ENCODE measurements at places on chromosomes 12 and 14.

DNA sequence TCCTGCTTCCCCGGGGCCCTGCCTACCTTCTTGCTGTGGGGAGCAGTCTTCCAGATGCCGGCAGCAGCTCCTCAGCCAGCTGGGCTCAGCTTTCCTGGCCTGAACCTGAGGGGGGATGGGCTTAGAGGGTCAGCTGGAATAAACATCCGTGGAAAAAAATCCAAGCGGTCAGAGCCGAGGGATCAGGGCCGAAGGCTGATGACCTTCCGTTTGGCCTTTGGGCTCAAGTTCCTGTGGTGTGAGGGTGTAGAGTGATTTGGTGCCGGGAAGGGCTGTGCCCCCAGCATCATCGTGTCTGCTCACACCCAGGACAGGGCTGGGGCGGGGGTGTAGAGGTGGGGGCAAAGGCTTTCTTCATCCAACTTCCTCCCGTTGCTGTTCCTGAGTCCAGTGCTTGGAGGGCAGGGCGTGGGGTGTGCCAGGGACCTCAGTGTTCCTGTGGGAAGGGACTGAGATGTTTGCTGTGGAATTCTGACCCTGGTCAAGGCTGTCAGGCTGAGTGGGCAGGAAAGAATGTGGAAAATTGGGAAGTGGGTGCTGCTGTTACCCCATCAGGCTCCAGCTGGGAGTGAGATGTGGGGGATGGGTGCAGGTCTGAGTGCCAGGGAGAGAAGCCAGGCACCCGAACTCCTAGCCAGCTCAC is 2.6 kb downstream of the SMIM41 start:
- DNase-seq, result no peak

GRCh38 chr14:102784892-102785594 is 7.8 kb downstream of the TRAF3 start:
- DNase-seq, result no peak

- no peak for DNase-seq
Measured at GRCh38 chr14:56742391-56742878, 67.8 kb downstream of the OTX2 start.

DNA sequence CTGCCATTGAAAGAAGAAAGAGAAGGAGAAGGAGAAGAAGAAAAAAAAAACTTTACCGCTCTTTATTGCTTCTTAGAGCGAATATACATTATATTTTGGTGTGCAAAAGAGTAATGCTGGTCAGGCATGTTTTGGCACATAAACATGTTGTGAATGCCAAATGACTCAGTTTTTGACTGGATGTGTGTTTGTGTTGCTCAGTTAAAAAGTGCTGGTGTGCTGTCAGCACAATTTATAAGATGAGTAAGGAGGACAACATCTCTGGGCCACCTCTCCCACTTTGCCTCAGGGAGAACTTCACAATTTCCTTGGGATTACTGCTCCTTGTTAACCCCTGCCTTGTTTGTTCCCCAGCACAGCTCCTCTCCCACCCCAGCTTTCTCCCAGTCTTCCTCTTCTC is 584.8 kb downstream of the ETNK1 start:
- DNase-seq, result no peak

DNA sequence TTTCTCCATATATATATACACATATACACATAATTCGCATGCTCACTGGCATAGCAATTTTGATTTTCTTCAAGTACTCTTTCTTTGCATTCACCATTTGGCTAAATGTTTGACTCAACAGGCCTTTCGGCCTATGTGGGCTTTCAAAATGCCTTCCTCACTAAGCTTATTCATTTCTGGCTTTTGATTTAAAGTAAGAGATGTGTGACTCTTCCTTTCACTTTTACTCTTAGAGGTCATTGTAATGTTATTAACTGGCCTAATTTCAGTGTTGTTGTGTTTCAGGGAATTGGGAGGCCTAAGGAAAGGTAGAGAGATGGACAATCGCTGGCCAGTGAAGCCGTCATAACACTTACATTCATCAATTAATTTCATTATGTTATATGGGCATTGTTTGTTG is 14.5 kb upstream of the KLRD1 start:
- DNase-seq, result no peak

DNA sequence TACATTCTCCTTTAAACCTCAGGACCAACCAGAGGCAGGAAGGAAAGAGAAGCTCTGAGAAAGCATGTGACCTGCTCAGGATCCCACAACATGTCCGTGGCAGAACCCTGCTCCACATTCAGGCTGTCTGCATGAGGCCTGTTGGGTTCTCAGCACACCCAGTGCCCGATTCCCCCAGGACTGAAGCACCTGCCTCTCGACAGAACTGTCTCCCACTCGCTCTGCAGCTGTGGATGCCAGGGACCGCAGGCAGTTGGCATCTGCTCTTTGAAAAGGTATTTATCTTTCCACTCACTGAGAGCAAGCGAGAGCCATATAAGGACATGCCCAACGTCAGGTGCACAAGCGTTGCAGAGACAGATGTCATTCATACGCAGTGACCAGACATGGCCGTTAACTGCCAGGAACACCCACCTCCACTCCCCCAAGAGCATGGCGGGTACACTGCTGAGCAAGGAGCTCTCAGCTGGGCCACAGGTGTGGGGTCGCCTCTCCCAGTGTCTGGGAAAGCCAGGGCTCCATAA is 18.9 kb downstream of the PITPNM2 start:
- DNase-seq, result no peak

DNA sequence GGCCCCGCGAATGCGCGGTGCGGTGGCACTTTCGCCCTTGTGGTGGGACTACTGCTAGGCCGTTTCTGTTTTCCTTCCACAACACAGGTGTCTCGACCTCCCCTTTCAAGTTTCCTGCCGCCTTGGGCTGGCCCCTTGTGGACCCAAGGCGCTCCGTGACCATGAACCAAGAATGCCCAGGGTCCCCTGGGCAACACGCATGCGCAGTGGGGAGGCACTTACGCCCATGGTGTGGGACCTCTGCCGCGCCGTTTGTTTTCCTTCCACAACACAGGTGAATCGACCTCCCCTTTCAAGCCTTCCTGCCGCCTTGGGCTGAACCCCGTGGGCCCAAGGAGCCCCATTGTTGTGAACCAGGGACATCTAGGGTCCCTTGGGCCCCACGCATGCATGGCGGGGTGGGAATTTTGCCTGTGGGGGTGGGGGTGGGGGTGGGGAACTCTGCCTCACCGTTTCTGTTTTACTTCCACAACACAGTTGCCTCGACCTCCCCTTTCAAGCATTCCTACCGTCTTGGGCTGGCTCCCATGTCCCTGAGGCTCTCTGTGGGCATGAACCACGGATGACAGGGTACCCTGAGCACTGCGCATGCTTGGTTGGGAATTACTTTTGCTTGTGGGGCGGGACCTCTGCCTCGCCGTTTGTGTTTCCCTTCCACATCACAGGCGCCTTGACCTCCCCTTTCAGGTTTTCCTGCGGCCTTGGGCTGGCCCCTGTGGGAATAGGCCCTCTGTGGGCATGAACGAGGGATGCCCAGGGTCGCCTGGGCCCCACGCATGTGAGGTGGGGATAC is 355.1 kb downstream of the ALG10 start:
- no peak for DNase-seq

- no peak for DNase-seq
Measured at GRCh38 chr14:100780646-100781355, 45.1 kb upstream of the MEG3 start.

DNA sequence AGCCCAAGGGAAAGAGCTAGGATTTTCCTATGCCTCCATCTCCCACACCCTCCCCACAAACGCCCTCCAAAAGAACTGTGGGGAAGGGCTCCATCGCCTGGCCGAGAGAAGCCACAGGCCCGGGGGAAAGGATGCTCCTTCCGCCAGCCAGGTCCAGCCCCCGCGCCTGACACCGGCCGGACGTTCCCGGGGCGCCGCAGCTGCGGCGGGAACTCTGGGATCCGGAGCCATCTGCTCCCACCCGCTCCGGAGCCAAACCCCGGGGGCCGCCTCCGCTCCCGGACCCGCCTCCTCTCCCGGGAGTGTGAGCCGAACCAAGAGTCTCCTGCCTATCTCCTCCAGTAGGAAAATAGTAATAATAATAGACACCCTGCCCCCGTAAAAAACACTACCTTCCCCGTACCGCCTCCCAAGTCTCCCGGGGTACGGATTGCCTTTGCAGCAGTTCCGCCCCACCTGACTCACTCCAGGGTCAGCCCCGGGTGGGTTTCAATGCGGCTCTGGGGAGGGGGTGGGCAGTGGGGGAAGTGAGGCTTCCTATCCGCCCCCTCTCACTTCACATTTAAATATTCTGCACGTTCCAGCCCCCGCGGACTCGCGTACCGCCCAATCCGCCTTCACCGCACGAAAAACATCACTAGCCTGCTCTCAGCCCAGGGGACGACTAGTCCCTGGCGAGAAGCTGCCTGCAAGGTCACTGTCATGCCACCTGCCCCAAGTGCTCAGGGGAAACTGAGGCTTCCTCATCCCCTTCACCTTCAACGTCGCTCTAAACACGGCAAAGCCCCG is 2.4 kb downstream of the AGAP2 start:
- DNase-seq, result no peak

GRCh38 chr14:89215531-89215930 is 201.5 kb downstream of the FOXN3 start:
- no peak for DNase-seq

- no peak for DNase-seq
Measured at GRCh38 chr12:130916241-130916911, 37.3 kb upstream of the ADGRD1 start.
